IMR-90 (cell line): ENCODE measurements at places on chromosomes 1 and 21. TPM values are rescaled to one million over a fixed set of nuclear protein-coding genes. Genes with fewer than 3 reads are reported as not detected.

Gene ENTREP3
- total RNA-seq: 1.4 TPM in 2 replicates

Gene FCN3
- not detected in 2 replicates for total RNA-seq

Gene C21orf58
- total RNA-seq: 2.5 and 2.7 TPM in 2 replicates

Gene SPRR2E
- total RNA-seq: not detected in 2 replicates

Gene VAV3
- 0.18 and 0.28 TPM in 2 replicates for total RNA-seq

Gene OR10J1
- total RNA-seq: not detected in 2 replicates

Gene FMO5
- 0.36 and 0.83 TPM in 2 replicates for total RNA-seq

Gene MTOR
- total RNA-seq: 33.6 and 36.7 TPM in 2 replicates

Gene SRGAP2B
- 50.7 and 69.2 TPM in 2 replicates for total RNA-seq

Gene OR10Z1
- total RNA-seq: not detected in 2 replicates

Gene IRF6
- 1.9 and 2.9 TPM in 2 replicates for total RNA-seq

Gene MYOG
- total RNA-seq: not detected in 2 replicates

Gene FGR
- total RNA-seq: not detected in 2 replicates

Gene DNASE2B
- not detected in 2 replicates for total RNA-seq

Gene SPEN
- 15.8 and 20.3 TPM in 2 replicates for total RNA-seq

Gene NCAM2
- 5.0 and 5.6 TPM in 2 replicates for total RNA-seq

Gene RGS13
- not detected in 2 replicates for total RNA-seq

Gene SV2A
- 15.4 and 16.4 TPM in 2 replicates for total RNA-seq

Gene AMPD1
- not detected in 2 replicates for total RNA-seq

Gene C1orf232
- not detected in 2 replicates for total RNA-seq

Gene CELA3B
- total RNA-seq: not detected in 2 replicates
